ENCODE measurements at places on chromosomes 12 and 14. TPM values are rescaled to one million over a fixed set of nuclear protein-coding genes. Genes with fewer than 3 reads are reported as not detected.

GRCh38 chr12:48690990-48691389 is 9.0 kb upstream of the KANSL2 start:
- no peak for DNase-seq

DNA sequence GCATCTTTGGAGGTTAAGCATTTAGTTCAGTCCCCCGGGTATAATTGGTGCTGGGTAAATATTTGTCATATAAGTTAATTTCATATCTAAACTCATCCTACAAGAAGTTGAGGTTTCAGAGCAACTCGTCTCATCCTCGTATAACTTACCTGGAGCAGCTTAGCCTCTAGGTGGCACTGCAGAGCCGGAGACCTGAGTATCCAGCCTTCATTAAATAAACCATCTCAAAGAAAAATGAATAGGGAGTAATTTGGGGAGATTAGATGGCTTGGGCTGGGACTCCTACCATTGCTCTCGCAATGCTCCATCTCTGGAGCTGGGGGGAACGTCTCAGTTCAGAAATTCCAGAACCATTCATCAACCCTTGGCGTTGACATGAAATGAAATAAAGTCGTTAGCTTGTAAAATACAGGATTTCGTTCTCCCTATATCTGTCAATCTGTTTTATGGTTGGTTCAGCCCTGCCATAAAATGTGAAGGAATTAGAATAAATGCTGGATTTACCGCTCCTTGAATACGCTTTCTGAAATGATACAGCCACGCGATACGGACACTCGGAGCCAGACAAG is 122.9 kb upstream of the TMEM132D start:
- peak; percentile 29 for DNase-seq

DNA sequence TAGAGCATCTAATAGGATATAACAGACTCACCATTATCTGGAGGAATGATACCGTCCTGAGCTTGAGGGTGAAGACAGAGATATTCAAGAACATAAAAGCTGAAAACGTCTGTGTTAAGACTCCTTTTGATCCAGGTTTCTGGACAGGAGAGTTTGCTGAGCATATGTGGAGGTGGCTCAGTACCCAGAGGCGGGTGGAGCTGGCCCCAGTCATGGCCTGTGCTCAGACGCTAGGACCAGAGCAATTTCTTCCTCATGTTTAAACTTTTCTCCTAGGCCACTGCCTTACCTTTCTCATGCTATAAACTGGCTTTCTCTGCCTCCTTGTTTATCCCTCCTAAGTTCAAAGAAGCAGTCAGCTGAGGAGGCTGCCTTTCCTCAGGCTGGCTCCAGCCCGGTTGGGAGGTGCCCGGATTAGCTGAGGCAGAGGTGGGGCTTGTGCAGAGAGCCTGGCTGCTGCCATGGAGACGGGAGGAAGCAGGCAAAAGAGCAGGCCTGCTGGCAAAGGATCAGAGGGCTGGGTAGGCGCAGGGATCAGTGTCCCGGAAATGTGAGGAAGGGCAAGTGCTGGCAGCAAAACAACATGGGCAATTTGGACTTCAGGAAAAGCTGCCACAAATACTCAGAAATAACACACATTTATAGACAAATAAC is 13.7 kb downstream of the COA8 start:
- peak; percentile 75 for DNase-seq

- peak; percentile 35 for DNase-seq
These were observed 823 bp downstream of the ATG2B start for GRCh38 chr14:96362071-96362964.

GRCh38 chr14:51044961-51045360 is 49.9 kb downstream of the TRIM9 start:
- no peak for DNase-seq

GRCh38 chr14:65065719-65066118 is 36.6 kb downstream of the MAX start:
- DNase-seq = no peak

DNA sequence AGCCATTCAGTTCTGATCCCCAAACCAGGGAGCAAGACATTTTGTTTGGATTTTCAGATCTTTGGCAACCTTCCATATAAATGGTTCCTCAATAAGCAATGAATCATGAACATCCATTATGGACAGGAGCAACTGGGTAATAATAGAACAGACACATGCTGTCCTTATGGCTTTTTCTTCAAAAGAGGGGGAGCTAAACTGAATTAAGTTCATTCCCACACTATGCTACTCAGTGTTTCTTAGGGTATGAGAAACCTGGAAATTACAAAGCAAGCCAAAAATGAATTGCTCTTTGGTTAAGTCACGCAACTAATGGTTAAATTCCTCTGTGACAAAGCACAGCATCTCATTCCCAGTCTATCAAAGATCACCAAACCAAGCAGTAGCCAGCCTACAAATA is 51.0 kb downstream of the PTGER2 start:
- no peak for DNase-seq

DNA sequence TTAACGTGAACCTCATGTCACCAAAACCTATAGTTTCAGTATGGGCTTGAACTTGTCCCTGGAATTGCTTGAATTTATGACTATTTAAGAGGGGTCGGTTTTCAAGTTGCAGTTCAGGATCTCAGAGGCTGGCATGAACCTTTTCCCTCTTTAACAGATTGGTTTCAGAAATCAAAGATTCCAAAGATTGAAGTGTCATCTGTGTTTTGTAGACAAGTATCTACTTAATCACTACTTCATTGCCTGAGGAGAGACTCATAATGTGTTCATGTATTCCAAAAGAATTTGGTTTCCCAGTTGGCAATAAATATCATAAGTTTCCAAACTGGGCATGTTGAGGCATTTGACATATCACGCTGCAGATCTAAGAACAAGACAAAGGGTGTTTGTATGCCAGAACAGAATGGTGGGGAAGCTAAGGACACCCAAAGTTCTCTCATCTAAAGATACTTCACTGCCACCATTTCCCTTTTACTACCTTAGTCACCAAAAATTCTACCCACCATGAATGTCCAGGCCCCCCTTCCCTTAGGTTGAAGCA is 199.5 kb downstream of the NUAK1 start:
- no peak for DNase-seq

DNA sequence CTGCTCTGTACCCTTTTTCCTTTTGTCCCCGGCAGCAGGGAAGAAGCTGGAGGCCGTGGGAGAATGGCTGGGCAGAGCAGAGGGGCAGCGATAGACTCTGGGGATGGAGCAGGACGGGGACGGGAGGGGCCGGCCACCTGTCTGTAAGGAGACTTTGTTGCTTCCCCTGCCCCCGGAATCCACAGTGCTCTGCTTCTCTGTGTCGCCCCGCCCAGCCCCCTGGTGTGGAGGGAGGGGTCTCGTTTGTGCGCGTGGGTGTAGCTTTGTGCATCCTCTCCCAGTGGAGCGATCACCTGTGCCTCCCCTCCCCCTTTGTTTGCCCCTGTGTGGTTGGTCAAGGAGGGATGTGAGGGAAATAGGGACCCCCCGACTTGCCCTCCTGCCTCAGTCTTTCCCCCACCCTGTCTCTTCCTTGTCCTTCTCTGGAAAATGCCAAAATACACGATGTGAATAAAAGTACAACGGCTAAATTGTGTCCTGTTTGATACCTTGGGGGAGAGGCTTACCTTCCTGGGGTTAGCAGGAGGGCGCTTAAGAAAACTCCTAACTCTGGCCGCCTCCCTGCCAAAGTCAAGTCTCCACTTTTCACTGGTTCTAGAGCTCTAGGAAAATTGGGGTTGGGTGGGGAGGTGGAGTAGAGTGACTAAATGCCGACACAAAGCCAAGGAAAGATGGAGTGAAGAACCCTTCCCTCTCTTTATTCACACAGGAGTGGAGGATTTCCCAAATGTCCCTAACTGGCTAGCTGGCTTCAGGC is 990 bp upstream of the TPI1 start:
- DNase-seq = no peak

DNA sequence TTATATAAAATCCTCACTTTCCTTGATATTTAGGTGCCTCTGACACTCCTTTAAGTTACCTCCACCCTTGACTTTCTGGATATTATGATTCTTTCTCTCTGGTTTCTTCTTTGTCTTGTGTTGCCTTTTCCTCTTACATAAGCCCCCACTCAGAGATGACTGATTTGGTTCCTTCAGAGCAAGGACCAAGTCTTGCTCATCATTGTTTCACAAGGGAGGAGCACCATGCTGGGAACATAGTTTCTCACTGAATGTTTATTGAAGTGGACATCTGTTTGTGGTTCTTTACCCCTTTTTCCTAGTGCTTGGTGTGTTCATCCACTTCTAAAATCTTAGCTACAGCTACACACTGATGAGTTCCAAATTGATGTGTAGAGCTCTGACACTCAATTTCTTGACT is 161.3 kb upstream of the PTPRQ start:
- DNase-seq = no peak

- no peak for DNase-seq
These were observed 61.9 kb downstream of the KICS2 start for GRCh38 chr12:64160021-64160710.

GRCh38 chr12:13082861-13083260 is 20.6 kb downstream of the GSG1 start:
- no peak for DNase-seq

DNA sequence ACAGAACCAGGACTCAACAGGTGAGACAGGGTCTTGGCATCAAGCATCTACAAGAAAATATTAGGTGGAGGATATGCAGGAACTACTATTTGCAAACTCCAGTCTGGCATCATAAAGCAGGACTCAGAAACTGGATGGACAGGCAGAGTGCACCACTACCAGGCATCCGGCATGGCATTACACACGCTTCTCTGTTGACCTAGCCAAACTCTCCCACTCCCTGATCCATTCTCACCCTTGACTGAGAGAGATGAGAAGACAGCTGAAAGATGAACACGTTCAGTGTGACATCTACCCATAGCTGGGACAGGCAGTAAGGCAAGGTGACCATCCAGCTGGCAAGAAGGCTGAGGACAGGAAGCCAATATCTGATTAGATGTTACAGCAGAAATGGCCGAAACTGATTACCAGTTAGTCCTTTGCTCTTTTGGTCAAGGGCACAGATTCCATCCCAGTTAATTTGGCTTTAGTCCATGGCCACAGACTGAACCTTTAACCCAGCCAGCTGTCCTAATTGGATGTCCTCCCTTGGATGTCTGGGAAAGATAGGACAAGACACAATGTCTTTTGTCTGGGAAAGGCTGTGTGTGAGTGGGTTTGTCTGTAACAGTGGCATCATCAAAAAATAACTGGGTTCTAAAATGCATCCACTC is 71.6 kb downstream of the BBS10 start:
- no peak for DNase-seq

DNA sequence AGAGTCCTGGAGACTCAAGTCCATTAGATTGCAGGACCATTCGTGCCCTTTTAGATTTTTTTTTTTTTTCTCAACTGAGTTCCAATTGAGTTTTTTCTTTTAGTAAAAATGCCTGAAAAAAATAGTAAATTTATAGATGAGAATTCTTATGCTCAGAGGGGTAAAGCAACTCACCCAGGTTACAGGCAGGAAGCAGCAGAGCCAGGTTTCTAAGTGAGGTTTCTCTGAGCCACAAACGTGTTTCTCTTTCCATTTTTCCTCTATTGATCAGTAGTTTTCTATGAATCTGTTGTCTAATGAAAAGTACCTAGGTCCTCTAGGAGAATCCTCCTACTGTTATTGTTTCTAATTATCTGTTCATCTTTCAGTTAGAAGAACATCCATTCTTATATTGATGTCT is 66.4 kb upstream of the C12orf71 start:
- no peak for DNase-seq

DNA sequence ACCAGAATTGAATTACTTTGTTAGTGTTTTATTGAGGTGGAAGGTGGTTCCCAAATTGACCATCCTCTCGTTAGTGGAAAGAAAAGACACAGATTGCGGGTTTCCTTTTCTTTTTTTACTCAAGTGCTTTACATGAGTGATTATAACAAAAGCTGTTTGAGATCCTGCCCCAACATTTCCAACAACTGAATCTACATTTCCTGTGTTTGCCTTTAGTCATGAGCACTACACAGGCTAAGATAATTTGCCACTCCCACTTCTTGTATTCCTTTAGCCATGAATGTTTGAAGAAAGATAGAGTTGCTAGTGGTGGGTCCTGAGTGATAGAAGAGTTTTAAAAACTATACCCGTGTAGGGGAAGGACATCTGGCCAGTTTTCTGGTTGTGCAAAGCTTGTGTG is 16.0 kb downstream of the RERGL start:
- no peak for DNase-seq

GRCh38 chr14:103716091-103716801 is 636 bp downstream of the ZFYVE21 start:
- no peak for DNase-seq

GRCh38 chr12:85072826-85073225 is 36.7 kb downstream of the LRRIQ1 start:
- no peak for DNase-seq

DNA sequence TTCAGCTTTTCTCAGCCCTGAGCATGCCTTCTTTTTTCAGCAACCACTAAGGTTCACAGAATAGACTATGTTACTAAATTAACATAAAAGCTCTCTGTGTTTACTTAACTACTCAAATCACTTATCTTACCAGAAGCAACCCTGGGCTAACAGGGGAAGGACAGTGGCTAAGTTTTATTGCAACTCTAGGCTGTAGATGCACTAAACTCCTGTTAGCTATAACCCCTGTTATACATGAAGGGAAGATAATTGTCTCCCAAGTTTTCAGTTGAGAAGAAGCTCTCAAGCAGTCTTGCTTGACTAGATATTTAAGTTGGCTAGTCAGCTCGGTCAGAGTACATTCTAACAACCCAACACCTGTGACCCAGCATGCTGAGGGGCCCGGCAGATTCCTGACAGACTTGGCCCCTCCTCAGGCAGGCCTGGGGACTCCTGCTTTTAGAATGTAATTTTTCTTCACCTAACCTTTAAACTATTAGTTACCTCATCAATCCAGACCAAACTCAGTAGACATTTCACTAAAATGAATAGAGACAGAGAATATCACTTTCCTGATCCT is 464.5 kb downstream of the EGLN3 start:
- no peak for DNase-seq

DNA sequence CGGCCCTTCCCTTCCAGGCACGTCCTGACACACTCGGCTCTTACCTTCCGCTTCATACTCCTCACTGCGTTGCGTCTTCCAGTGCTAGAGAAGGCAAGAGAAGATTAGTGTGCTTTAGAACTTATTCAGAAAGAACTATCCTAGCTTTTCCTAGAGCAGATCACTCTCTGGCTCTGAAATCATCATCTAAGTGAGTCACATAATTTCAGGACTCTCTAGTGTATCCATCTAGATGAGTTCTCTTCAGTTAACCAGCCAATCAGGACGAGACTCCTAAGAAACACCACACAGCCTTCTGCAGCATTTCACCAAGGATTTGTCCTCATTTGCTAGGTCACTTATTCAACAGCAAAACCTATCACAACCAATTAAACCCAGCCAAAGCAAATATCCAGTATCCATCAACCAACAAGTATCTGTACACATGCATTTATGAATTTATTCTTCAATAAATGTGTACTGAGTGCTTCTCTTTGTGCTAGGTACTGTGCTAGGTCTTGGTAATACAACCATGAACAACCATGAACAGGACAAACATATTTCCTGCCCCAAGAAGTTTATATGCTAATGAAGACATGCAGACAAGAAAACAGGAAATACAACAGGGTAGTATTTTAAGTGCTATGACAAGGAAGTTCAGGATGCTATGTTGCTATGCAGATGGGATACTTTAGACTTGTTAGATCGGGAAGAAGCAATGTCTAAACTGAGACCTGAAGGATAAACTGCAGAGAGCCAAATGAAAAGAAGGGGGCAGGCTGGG is 52.1 kb downstream of the NIN start:
- DNase-seq = no peak

GRCh38 chr14:77375973-77376770 is 722 bp downstream of the TMED8 start:
- DNase-seq = no peak

- DNase-seq = no peak
These were observed 331.2 kb upstream of the FBXO33 start for GRCh38 chr14:39763402-39763890.

The SLC8A3 gene
- not detected for total RNA-seq

The SERPINA1 gene
- total RNA-seq = 0.07 TPM

The GUCY2C gene
- total RNA-seq = not detected

The FOXM1 gene
- total RNA-seq = 28.1 TPM

The TARBP2 gene
- 34.6 TPM for total RNA-seq
